ENCODE measurements at places on chromosomes 1 and 21. TPM values are rescaled to one million over a fixed set of nuclear protein-coding genes. Genes with fewer than 3 reads are reported as not detected.

DNA sequence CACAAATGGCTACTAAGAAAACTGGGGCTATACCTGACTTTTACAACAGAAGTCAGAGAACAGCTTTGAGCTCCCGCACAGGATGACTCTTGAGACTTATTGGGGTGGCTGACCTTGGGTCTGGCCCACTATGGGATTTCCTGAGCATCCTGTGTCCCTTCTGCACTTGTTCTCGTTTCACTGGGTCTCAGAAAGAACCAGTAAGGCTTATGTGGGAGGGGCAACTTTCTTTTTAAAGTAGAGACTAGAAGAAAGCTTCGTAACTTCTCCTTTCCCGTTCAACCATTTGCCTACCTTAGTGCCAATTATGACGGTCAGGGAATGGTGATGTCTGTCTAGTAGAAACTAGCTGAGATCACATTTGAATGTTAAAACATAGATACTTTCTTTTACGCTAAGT, 59.5 kb upstream of the C1orf105 start:
- DNase-seq, result no peak

GRCh38 chr21:38434913-38435533, 63.3 kb downstream of the ERG start:
- no peak for DNase-seq

The CCDC185 gene
- total RNA-seq, result not detected

- DNase-seq, result no peak
Observed at GRCh38 chr1:232340446-232340845, 289.5 kb downstream of the SIPA1L2 start.

- no peak for DNase-seq
Observed at GRCh38 chr21:41585199-41585994, 77.4 kb upstream of the TMPRSS2 start.

The SMYD3 gene
- 24.6 TPM for total RNA-seq

The RFX5 gene
- 55.7 TPM for total RNA-seq

DNA sequence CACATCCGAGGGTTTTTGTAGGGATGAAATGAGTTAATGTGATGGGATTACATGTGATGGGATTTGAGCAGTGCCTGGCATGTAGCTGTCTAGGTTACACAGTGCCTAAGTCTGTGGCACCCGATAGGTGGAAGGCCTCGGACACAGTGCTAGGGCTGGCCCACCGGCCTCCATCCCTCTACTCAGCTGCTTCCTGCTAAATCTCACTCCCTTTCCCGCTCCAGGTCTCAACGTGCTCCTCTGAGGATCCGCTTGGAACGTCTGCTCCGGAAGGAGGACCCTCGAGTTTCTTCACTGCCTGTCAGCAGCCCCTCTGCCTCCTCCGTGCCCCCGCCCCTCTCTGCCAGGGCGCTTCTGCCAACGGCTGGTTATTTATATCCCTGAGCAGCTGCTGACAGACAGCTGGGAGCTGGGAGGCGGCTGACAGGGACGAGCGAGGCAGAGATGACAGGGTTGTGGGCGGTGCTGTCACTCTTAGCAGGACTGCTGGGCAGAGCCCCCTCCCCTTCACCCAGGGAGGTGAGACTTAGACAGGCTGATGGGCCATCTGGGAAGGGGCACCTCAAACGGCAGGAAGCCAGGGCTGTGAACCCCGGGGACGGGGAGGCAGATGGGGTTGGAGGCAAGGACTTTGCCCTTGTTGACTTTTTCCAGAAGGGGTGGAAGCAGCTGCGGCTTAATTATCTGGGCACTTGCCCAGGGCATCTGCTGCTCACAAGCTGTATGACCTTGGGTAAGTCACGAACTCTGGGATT, 26.6 kb upstream of the LRRN2 start:
- DNase-seq, result no peak

The CLDN17 gene
- not detected for total RNA-seq

The ICOSLG gene
- 5.4 TPM for total RNA-seq

The PHGDH gene
- 307 TPM for total RNA-seq

GRCh38 chr1:103489935-103490334, 35.6 kb upstream of the RNPC3 start:
- DNase-seq, result no peak

- no peak for DNase-seq
Observed at GRCh38 chr1:230794431-230794830, 47.2 kb downstream of the CAPN9 start.

DNA sequence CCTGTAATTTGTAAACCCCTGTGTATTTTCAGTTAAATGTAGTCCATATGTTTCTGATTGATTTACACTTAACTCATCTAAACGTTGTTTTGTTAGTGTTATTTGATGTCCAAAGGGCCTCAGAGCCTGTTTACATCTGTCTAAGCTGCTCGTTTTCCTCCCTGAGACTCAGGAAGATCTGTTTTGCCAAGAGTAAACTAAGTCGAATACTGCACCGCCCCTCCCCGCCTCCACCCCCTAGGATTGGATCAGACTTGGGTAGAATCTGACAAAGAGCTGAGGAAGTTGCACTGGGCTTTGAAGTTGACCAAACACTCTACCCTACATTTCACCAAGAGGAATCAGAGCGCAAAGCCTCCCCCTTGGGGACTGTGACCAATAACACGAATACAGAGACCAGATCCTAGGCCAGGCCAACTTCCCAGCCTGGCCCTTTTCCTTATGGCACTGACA, 206.9 kb upstream of the LMO4 start:
- no peak for DNase-seq

The TMEM240 gene
- 0.45 TPM for total RNA-seq

GRCh38 chr1:67615886-67616285, 69.1 kb upstream of the GADD45A start:
- no peak for DNase-seq

GRCh38 chr1:119146466-119146865, 6.0 kb upstream of the WARS2 start:
- DNase-seq, result no peak

DNA sequence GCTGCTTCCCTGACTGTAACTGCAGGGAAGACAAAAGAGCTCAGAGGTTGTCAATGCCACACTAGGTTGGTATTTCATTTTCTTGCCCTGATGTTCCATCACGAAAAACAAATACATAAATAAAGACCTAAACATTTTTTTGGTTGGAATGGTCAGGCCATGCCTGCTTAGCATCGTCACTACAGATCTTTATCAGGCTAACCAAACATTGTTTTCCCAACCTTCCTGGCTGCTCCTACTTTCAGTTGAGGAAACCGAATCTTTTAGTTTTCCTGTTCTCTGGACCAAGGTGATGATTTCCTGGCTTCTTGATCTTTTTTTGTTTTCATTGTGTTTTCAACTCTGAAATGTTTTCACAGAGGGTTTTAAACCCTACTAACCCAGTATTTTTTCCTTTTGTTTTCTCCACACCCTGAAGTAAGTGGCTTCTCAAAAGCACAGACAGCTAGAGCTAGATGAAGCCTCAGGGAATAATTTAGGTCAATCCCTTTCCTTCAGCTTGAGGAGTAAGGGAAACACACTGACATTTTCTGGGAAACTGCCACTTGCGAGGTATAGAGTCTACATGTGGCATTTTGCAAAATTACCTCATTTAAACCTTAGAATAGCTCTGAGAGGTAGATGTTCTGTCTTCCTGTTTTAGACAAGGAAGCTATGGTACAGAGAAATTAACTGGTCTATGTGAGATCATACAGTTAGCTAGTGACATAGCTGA, 67.2 kb upstream of the CNN3 start:
- DNase-seq, result no peak

The LEMD1 gene
- total RNA-seq, result 0.58 TPM

GRCh38 chr1:60222360-60223115, 149.0 kb upstream of the C1orf87 start:
- no peak for DNase-seq

DNA sequence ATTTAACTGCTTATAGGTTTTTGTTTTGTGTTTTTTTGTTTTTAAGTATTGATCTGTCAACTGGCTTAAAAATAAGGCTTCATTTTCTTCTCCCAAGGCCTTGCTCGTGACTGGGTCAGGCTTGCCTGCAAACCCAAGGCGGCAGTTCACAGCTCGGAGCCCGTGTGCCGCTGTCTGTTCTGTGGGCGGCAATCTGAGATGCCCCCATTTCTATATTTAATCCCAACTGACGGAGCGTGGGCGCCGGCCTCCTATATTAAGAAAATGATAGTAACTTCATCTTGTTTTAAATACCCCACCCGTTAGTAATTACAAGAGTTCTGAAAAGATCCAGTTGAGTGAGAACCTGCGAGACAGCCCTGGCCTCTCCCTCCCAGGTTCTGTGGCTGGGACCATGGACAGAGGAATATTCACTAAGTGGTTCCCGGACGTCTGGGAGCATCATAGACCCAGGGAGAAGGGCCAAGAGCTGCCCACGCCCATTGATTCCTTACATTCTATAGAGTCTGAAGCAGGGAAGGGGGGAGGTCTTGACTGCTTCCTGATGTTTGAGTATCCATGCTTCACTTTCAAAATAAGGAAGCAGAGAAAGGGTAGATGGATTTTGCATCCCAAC, 42.6 kb upstream of the GPR153 start:
- no peak for DNase-seq

- no peak for DNase-seq
Observed at GRCh38 chr1:20259646-20260045, 31.0 kb upstream of the VWA5B1 start.

GRCh38 chr1:59163268-59164092, 133.4 kb upstream of the FGGY start:
- DNase-seq, result no peak

The DBT gene
- total RNA-seq, result 11.8 TPM

- no peak for DNase-seq
Observed at GRCh38 chr1:51120629-51121028, 18.6 kb downstream of the C1orf185 start.

Data from activated CD8-positive, alpha-beta T cell treated with anti-CD3 and anti-CD28 coated beads for 36 hours (primary cell).